ENCODE measurements at places on chromosomes 16 and 17. TPM values are rescaled to one million over a fixed set of nuclear protein-coding genes. Genes with fewer than 3 reads are reported as not detected.

- H3K4me3 ChIP-seq: no peak overlapping the region
- no peaks in the 10 kb centered on the region for H3K36me3 ChIP-seq
- H3K27me3 ChIP-seq: no peaks in the 10 kb centered on the region
- peaks cover 30% of the 10 kb centered on the region for H3K4me1 ChIP-seq
- DNase-seq: no peak
Measured at GRCh38 chr17:81428121-81428515, 32.9 kb downstream of the BAHCC1 start.

- H3K27ac ChIP-seq: peak overlapping the region; percentile 97
- H3K4me3 ChIP-seq: peak overlapping the region; percentile 92
- DNase-seq: peak; percentile 100
- H3K36me3 ChIP-seq: no peaks in the 10 kb centered on the region
Measured at GRCh38 chr16:588889-589657, 793 bp upstream of the RAB40C start.

The CD300E gene
- total RNA-seq: 0.47 TPM

GRCh38 chr17:26962255-26963162, 331.4 kb upstream of the WSB1 start:
- H3K36me3 ChIP-seq: no peaks in the 10 kb centered on the region
- DNase-seq: no peak
- no peak overlapping the region for H3K27ac ChIP-seq
- peaks cover 4% of the 10 kb centered on the region for H3K4me1 ChIP-seq
- peaks cover 3% of the 10 kb centered on the region for H3K27me3 ChIP-seq

GRCh38 chr16:16890964-16891363, 512.0 kb downstream of the NPIPA7 start:
- H3K27me3 ChIP-seq: no peaks in the 10 kb centered on the region
- H3K36me3 ChIP-seq: no peaks in the 10 kb centered on the region
- no peak overlapping the region for H3K4me3 ChIP-seq
- no peak for DNase-seq
- no peaks in the 10 kb centered on the region for H3K4me1 ChIP-seq

DNA sequence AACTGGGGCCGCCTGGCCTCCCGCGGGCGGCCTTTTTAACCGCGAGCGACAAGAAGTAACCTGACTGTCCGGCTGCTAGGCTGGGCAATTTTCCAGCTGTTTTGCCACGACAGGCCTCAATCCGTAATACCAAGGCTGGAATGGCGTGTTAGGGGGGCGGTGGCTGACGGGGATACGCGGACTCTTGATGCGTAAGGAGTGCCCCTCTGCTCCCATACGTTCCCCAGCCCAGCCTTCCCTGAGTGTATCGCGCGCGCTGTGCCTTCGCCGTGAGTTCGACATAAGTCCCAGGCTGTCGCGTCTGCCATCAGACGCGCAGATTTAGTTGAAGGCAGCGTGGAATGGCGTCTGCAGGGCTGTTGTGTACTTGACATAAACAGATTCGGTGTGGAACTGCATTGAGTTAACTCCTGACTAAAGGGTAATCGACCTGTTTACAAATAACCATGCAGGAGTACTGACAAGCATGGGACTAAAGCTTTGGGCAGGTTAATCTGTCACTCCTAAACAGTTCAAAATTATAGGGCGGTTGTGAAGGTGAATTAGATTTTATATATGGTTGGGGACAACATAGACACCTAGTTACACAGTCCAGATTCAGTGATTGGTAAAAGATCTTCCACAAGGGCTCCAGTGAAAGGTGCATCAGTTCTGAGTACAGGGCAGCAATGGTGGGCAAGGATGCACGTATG, 16.6 kb upstream of the ERN1 start:
- peaks cover 3% of the 10 kb centered on the region for H3K36me3 ChIP-seq
- H3K4me1 ChIP-seq: peaks cover 40% of the 10 kb centered on the region
- no peaks in the 10 kb centered on the region for H3K27me3 ChIP-seq
- peak overlapping the region; percentile 77 for H3K27ac ChIP-seq
- H3K4me3 ChIP-seq: peak overlapping the region; percentile 62
- peak; percentile 62 for DNase-seq

DNA sequence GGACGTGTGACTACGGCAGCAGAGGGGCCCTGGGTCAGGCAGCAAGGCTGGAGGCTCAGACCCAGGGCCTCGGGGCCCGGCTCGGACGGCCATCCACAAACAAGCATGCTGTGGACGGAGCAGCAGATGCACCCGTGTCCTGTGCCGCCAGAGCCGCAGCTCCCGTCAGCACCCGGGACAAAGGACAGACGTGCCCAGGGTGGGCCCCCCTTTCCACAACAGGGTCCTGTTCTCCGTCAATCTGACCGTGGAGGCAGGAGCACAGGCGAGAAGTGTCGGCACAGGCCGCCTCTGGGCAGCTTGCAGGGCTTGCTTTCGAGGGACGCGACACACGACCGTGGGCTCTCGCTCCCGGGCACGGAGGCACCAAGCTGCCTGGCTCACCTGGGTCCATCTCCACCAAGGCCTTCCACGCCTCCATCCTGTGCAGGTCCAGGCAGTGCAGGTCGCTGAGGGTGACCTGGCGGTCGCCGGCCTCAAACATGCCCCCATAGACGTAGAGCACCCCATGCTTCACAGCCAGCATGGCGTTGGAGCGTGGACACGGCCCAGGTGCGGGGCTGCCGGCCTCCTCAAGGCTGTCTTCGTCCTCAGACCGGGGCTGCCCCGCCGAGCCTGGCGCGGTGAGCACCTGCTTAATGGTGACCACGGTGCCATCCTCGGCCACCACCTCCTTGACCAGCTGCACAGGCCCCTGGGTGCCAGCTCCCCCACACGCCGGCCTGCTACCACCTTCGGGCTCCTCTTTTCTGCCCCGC, 56.7 kb downstream of the KLHDC4 start:
- no peaks in the 10 kb centered on the region for H3K27me3 ChIP-seq
- no peaks in the 10 kb centered on the region for H3K4me1 ChIP-seq
- H3K36me3 ChIP-seq: peaks cover 18% of the 10 kb centered on the region
- H3K4me3 ChIP-seq: no peak overlapping the region
- no peak for DNase-seq
- no peak overlapping the region for H3K27ac ChIP-seq

- H3K4me3 ChIP-seq: no peak overlapping the region
- peaks cover 3% of the 10 kb centered on the region for H3K4me1 ChIP-seq
- no peaks in the 10 kb centered on the region for H3K36me3 ChIP-seq
- no peak for DNase-seq
Measured at GRCh38 chr17:36070427-36070826, 6.4 kb downstream of the CCL18 start.

GRCh38 chr16:66120656-66121055, 245.8 kb upstream of the CDH5 start:
- no peaks in the 10 kb centered on the region for H3K4me1 ChIP-seq
- H3K36me3 ChIP-seq: no peaks in the 10 kb centered on the region
- no peak overlapping the region for H3K27ac ChIP-seq
- DNase-seq: no peak
- peaks cover 3% of the 10 kb centered on the region for H3K27me3 ChIP-seq
- no peak overlapping the region for H3K4me3 ChIP-seq

- no peaks in the 10 kb centered on the region for H3K4me1 ChIP-seq
- H3K27ac ChIP-seq: no peak overlapping the region
- peak; percentile 72 for DNase-seq
- no peaks in the 10 kb centered on the region for H3K27me3 ChIP-seq
Measured at GRCh38 chr16:22077700-22078313, 14.5 kb upstream of the VWA3A start.

DNA sequence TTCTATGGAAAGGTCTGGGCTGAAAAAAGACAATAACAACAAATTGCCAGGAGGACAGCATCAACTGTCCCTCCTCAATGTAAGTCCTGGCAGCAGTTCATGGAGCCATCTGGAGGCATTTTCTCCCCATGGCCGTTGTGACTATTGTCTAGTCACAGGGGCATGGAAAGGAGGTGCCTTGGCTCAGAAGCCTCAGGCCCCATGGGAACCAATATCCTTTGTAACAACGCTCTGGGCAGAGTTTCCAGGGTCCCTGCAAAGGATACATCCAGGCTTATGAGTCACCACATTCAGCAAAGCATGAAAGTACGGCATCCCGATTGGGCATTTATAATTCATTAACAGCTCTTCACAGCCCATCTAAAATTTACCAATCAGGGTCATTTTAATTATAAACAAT, 85.2 kb downstream of the GLG1 start:
- no peak for DNase-seq
- no peaks in the 10 kb centered on the region for H3K36me3 ChIP-seq
- no peaks in the 10 kb centered on the region for H3K4me1 ChIP-seq
- H3K4me3 ChIP-seq: no peak overlapping the region

GRCh38 chr17:78147315-78147998, 1.3 kb downstream of the C17orf99 start:
- H3K36me3 ChIP-seq: no peaks in the 10 kb centered on the region
- DNase-seq: peak; percentile 34
- peaks cover 27% of the 10 kb centered on the region for H3K4me1 ChIP-seq
- H3K27me3 ChIP-seq: no peaks in the 10 kb centered on the region
- H3K4me3 ChIP-seq: no peak overlapping the region

The IL21R gene
- 0.42 TPM for total RNA-seq

DNA sequence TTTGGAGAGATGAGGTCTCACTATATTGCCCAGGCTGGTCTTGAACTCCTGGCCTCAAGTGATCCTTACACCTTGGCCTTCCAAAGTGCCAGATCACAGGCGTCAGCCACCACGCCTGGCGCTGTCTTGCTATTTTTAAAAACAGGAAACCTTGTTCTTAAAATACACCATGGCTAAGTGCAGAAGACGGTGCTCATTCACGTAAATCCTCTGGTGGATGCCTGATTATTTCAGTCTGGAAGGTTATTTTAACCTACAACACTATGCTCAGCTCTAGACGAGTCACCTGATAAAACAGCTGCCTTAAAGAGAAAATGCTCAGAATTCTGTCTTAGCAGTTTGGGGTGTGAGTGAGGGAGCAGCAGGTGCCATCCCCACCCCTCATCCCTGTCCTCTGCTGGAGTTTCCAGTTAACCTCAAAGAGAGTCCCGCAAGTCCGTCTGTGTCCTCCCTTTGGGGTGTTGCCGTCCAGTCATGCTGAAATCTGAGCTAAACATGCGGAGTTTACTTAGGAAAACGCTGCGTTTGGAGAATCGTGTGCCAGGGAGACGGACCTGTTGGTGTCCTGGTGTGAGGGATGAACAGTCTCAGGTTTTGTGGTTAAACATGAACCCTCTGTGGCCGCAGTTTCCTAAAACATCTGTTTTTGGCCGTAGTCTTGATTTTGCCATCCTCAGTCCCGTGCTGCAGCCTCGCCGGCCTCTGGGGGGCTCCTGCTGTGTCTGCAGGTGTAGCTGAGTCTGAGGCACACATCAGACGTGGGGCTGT, 17.1 kb downstream of the SPG7 start:
- H3K36me3 ChIP-seq: peaks cover 78% of the 10 kb centered on the region
- no peaks in the 10 kb centered on the region for H3K27me3 ChIP-seq
- H3K27ac ChIP-seq: no peak overlapping the region
- H3K4me3 ChIP-seq: no peak overlapping the region
- DNase-seq: no peak
- no peaks in the 10 kb centered on the region for H3K4me1 ChIP-seq

DNA sequence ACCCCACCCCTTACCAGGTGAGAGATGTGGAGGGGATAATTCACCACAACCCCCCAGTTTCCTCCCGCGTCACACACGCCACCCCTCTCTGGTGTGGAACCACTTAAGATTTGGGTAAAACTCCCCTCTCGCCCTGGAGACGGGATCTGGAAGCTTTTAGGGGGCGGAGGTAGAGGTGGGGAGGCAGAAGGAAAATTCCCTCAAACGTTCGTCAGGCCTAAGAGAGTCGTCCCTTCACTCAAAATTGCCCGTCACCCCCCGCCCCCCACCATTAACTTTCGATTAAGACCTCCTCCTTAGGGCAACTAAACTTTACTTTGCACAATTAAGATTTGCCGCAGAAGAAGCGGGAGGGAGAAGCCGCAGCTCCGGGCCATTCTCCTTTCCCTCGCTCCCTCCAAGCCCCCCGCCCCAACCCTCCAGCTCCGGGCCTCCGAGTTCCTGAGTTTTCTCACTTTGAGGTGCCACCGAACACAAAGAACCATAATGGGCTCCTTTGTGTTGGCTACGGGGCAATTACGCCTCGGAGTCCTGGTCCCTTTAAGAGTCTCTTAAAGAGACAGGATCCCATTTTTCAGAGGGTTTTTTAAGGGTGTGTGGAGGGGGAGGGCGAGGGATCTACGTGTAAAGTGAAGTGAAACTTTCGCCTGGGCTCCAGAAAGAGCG, 985 bp upstream of the FZD2 start:
- peaks cover 12% of the 10 kb centered on the region for H3K4me1 ChIP-seq
- H3K27ac ChIP-seq: no peak overlapping the region
- H3K36me3 ChIP-seq: no peaks in the 10 kb centered on the region
- H3K4me3 ChIP-seq: peak overlapping the region; percentile 6
- peaks cover 4% of the 10 kb centered on the region for H3K27me3 ChIP-seq

GRCh38 chr16:23835390-23836077, at the start of gene PRKCB:
TSS of gene PRKCB (plus strand) at chr16:23835983.
- no peaks in the 10 kb centered on the region for H3K27me3 ChIP-seq
- no peaks in the 10 kb centered on the region for H3K36me3 ChIP-seq
- H3K27ac ChIP-seq: no peak within 1 kb of the TSS

DNA sequence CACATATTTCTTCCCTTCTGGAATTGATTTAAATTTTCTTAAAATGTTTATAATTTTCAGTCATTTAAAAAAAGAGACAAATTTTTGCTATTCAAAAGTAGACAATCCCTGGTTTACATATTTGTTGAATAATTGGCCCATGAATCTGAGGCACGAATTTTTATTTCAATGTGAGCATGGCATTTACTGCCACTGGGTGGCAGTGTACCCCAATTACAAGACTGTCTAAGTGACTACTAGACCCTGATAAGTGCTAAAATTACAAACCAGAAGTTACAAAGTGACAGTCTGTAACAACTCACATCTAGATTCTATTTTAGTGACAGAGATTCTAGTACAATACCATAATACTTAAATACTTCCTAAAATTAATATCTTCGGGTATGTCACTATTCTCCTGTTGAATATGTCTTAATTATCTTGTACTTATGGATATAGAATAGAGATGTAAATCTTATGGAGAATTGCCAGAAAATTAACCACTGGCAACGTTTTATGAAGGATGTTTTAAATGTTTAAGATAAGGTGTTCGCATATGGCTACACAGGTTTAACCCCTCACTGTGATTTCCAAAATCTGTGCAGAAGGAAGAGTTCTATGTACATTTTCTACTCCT, 235.8 kb downstream of the MAP2K4 start:
- H3K27me3 ChIP-seq: no peaks in the 10 kb centered on the region
- H3K36me3 ChIP-seq: no peaks in the 10 kb centered on the region
- H3K4me1 ChIP-seq: no peaks in the 10 kb centered on the region

GRCh38 chr16:11004351-11004750, 60.0 kb downstream of the CLEC16A start:
- no peaks in the 10 kb centered on the region for H3K27me3 ChIP-seq
- DNase-seq: no peak
- no peak overlapping the region for H3K27ac ChIP-seq
- H3K36me3 ChIP-seq: peaks cover 7% of the 10 kb centered on the region

DNA sequence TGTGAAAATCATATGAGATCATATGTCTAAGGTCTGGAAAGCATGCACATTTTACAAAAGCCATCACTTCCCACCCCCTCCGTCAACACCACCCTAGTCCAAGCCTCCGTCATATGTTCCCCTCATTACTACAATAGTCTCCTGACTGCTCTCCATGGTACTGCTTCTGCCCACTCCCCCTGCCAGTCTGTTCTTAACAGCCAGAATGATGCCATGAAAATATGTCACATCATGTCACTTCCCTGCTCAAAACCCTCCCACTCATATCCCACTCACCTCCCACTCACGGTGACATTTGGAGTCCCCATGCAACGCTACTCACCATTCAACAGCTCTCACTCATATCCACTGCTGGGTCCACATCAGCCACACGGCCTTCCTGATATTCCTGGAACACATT, 432.3 kb downstream of the XYLT1 start:
- H3K27ac ChIP-seq: no peak overlapping the region
- H3K4me1 ChIP-seq: no peaks in the 10 kb centered on the region
- H3K27me3 ChIP-seq: no peaks in the 10 kb centered on the region
- no peak overlapping the region for H3K4me3 ChIP-seq
- H3K36me3 ChIP-seq: no peaks in the 10 kb centered on the region
